ENCODE measurements at places on chromosomes 16 and 17.

DNA sequence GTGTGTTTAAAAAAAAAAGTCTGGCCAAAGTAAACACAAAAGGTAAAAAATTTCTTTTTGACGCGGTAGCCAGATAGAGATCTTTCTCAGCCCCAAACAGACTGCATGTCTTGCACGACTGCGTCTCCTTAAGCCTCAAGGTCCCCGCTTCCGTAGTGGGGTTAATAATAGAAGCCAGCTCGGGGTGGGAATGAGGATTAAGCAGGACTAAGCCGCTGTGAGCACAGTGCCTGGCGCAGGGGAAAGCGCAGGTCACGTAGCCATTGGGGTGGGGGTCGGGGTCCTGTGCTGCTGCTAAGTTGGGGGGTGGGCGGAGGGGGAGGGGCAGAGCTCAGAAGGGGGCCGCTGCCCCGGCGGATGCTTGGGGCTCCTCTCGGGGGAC lies 521 bp downstream of the GGA2 start:
- peak; percentile 19 for DNase-seq

GRCh38 chr17:27217631-27218030 lies 76.3 kb upstream of the WSB1 start:
- no peak for DNase-seq

DNA sequence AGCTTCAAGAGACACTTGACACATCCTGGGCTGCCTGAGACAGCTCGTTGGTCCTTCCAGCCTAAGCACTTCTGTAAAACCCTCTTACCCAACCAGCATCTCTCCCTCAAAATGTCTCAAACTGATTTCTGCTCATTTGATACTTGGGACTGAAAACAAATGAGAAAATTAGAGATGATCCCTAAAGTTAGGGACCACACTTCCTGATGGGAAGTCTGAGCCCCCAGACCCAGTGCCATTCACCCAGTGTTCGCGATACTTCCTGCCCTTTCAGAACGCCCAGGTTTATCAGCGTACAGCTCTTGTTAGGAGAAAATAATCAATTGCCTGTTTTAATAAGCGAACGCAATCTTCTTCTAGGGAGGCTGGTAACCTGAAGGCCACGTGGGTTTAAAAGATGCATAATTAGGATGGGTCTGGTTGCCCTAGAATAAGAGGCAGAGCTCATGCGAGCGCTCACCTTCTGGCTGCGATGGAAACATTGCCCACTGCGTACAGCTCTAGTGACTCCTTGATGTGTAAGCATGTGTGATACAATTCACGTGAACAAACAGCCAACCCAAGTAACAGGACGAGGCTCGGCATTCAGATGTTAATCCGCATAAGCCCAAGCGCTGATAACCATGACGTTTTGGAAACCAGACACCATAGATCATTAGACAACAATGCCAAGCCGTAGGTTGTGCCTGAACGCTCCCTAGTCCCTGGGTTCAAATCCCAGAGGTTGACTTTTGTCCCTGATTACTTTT lies 213.1 kb downstream of the FOXL1 start:
- no peak for DNase-seq

DNA sequence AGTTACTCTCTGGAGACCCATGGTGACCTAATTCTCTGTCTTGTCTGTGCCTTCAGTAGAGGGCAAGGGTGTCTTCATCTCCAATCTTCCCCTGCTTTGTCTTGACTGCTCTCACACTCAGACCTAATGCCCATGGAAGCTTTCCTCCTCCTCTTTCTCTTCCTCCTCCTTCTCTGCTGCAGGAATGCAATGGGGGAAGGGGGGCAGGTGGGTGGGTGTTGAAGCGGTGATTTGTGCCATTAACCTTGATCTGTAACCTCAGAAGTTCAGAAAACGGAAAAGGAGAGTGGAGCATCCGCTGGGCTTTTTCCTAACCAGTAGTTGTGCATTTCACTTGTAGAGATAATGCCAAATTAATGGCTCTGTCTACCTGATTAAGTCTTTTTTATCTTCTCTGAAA lies 172.3 kb upstream of the CDH11 start:
- no peak for DNase-seq

DNA sequence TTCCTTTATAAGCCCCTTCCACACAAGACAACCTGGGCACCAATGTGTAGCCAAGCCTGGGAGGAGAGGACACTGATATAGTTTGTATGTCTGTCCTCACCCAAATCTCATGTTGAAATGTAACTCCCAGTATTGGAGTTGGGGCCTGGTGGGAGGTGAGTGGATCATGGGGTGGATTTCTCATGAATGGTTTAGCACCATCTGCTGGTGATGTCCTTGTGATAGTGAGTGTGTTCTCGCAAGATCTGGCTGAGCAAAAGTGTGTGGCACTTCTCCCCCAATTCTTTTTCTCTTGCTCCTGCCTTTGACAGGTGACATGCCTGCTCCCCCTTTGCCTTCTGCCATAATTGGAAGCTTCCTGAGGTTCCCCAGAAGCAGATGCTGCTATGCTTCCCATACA lies 135.8 kb downstream of the USP31 start:
- DNase-seq, result no peak

DNA sequence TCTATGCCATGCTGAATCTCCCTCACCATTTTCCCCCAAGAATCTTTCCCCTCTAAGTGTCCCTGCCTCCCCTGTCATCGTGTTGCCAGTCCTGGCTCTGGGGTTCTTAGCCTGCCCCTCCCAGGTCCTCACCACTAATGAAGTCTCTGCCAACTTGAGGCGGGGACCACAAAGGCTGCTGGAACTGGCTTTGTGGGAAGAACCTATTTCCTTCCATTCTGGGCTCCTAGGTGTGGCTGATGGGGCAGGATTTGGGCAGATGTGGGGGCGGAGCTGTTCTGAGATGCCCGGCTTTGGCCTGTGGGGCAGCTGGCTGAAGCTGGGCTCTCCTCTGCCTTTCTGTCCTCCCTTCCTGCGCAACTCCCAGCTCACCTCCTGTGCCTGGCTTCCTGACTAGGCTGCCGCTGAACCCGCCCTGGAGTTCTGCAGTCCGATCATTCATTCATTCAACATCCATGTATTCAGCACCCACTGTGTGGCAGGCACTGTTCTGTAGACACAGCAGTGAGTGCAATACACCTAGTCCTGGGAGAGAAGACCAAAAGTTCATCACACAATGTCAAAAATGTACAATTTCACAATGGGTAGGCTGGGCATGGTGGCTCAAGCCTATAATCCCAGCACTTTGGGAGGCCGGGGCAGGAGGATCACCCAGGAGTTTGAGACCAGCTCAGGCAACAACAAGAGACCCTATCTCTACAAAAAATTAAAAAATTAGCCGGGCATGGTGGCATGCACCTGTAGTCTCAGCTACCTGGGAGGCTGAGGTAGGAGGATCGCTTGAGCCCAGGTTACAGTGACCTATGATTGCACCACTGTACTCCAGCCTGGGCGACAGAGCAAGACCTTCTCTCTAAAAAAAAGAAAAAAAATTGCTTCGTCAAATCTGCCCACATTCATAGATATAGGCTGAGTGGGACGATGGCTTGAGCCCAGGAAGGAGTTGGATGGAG lies 1.9 kb upstream of the SNN start:
- no peak for DNase-seq

- no peak for DNase-seq
These were observed 19.9 kb upstream of the ZC3H18 start for GRCh38 chr16:88550246-88550661.

GRCh38 chr16:46789499-46790414 lies 41.2 kb downstream of the C16orf87 start:
- peak; percentile 63 for DNase-seq

DNA sequence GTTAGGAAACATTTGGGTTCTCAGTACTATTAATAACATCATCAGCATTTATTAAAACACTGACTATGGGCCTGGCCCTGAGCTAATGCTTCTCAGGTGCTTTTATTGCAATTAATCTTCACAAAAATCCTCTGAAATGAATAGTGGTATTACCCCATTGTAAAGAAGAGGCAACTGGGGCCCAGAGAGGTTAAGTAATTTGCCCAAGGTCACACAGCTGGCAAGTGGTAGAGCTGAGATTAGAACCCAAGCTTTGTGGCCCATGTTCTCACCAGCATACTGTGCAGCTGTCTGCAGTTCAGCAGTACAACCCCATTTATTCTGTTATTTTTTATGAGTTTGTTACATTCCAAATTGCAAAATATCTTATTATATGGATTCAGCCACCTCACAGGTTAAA lies 82.3 kb downstream of the TBC1D16 start:
- DNase-seq, result no peak

GRCh38 chr17:10417431-10417830 lies 4.3 kb downstream of the MYH8 start:
- no peak for DNase-seq

GRCh38 chr16:88965411-88965810 lies 11.6 kb downstream of the CBFA2T3 start:
- no peak for DNase-seq

GRCh38 chr17:36661047-36661666 lies 59.8 kb downstream of the MRM1 start:
- no peak for DNase-seq

DNA sequence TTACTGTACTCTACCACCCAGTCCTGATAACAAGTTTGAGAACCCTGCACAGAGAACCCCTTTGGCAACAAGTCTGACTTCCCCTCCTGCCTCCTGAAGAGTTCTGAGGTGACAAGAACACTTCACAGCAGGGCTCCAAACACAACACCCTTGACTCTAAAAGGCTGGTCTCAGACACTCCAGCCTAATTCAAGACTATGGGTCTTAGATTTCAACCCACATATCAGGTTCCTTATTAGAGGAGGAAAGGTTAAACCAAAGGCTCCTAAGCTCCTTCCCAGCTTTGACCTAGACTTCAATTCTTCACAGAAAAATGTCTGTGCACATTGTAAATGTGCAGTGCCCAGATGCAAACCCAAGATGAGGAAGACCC lies 23.0 kb downstream of the RANBP10 start:
- DNase-seq, result no peak

- no peak for DNase-seq
These were observed 121.3 kb upstream of the CDH8 start for GRCh38 chr16:62157544-62157943.

GRCh38 chr16:74773446-74774222 lies 986 bp downstream of the FA2H start:
- no peak for DNase-seq

- no peak for DNase-seq
These were observed 21.5 kb downstream of the RPH3AL start for GRCh38 chr17:330993-331701.

GRCh38 chr17:65222214-65222738 lies 85.1 kb downstream of the RGS9 start:
- DNase-seq, result no peak

DNA sequence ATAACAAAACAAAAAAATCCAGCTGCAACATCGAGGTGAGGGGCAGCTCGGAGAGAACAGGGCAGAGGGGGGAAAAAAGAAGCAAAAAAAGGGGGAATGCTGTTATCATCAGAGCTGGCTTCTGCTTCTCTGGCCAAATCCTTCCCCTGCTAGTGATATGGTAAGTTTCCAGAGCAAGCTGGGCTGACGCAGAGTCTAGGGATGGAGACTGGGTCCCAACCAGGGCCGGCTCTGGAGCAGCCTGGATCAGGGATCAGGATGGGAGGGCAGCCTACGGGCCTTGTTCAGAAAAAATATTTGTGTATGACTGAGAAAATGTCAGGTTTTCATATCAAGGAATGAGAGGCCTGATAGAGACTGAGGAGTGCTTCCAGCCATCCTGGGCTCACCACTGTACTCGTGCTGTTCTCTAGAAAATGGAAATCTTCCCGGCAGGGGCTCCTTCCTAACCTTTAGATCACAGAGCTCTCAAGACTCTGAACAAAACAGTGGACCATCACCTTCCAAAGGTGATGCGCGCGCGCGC lies 726 bp upstream of the C1QTNF1 start:
- DNase-seq, result no peak

DNA sequence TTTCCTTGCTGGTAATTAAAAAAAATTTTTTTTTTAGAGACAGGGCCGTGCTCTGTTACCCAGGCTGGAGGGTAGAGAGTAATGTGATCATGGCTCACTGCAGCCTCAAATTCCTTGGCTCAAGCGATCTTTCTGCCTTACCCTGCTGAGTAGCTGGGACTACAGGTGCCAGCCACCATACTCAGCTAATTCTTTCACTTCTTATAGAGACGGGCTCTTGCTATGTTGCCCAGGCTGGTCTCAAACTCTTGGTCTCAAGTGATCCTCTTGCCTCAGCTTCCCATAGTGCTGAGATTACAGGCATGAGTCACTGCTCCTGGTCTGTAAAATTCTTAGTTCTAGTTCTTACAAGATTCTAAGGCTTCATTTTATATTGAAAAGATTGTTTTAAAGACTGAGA lies 11.1 kb downstream of the SMIM36 start:
- no peak for DNase-seq

DNA sequence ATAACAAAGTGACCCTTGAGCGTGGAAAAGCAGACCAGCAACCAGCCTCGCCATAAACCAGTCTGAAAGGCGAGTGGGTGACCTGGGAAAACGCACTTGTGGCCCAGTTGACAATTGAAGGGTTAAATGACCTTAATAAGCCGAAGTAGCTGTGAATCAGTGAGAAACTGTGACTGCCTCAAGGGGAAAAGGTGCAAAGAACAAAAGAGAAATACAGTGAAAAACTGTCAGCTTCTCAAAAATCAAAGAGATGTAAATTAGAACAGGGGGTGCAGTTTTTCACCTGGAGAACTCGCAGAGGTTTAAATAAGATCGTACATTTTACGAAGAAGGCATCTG lies 124.1 kb downstream of the CMIP start:
- no peak for DNase-seq

DNA sequence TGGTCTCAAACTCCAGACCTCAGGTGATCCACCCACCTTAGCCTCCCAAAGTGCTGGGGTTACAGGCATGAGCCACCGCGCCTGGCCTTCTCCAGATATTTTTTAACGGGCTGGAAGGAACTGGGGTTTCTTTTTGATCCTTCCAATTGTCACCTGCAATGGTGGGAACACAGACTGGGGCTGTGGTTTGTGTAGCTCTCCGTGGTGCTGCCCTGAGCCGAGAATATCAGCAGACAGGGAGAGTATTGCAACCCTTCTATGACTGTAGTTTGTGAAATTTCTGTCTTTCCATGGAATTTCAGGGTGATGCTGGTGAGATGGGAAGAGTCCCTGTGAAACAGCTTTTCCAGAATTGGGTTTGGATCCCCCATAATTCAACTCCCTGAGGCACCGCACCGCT lies 263.5 kb downstream of the ENGASE start:
- peak; percentile 24 for DNase-seq

DNA sequence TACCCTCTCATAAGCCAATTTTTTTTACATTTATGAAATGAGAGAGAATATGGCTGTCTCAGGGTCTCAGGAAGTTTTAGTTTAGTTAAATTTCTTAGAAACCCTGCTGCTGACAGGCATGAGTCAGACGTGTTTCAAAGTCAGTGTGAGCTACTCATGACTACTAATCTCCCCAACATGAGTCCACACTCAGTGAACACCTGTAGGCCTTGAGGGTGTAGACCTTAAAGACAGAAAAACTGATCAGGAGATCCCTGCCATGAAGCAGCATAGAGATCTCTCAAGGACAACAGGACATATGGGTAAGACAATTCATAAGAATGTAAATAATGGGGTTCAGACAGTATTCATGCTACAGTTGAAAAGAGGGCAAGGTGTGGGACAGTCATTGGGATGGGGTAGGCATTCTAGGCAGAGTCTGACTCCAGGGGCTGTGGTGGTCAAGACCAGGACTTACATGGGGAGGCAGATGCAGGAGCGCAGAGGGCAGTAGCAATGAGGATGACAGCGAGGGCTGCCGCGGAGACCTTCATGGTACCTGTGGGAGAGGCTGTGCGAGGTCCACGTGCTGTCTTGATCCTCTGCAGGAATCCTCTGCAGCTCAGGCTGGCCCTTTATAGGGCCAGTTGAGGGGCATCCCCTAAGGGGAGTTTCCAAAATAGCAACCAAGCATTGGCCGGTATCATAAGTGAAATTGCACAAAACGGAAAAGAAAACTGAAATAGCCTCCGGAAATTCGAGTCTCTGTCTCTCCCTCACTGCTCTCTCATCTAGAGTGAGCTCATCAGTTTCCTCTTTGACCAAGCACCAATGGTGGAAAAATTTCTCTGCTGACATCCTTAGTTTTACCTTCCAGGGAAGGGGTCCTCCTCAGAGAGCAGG lies at the start of gene CCL5:
TSS of gene CCL5 (minus strand) at position 588 of the 882 bp plus-strand sequence.
- peak; percentile 28 for DNase-seq
